Glutamatergic neuron (in vitro differentiated cells): ENCODE measurements at places on chromosomes 7 and 10.

- DNase-seq: no peak
These were observed 70.7 kb downstream of the EBF3 start for GRCh38 chr10:129893104-129894089.

- DNase-seq: no peak
These were observed 46.6 kb downstream of the RSU1 start for GRCh38 chr10:16770670-16771069.

- no peak for DNase-seq
These were observed 287.6 kb upstream of the HGF start for GRCh38 chr7:82057476-82057875.

- no peak for DNase-seq
These were observed 47.2 kb upstream of the NRP1 start for GRCh38 chr10:33381451-33382215.

DNA sequence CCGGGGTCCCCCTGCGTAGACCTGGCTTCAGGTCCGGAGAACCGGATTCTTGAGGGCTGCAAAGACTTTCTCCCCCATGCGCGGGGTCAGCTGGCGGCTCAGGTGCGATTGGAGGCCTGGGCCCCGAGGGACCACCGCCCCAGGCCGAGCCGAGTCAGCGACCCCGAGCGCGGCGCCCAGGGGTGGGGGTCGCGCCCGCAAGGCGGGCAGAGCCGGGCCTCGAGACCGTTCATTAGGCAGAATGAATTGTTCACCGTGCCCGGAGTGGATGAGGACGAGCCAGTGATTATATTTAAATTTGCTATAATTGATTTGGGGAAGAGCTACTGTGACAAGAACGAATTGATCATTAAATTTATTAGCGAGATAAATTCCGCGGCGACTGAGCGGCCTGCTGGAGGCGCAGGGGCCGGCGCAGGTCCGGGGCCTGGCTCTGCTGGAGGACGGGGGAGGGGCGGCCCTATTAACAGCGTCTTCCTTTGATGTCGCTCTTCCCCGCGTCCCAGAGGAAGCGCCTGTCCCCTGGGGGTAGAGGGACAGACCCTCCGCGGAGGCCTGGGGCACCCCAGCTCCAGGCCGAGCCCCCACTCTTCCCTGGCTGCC, 7.5 kb downstream of the MNX1 start:
- DNase-seq: peak; percentile 66

GRCh38 chr7:2527505-2528467, 8.2 kb downstream of the LFNG start:
- DNase-seq: peak; percentile 11

GRCh38 chr7:30708983-30709382, 26.7 kb upstream of the CRHR2 start:
- no peak for DNase-seq

DNA sequence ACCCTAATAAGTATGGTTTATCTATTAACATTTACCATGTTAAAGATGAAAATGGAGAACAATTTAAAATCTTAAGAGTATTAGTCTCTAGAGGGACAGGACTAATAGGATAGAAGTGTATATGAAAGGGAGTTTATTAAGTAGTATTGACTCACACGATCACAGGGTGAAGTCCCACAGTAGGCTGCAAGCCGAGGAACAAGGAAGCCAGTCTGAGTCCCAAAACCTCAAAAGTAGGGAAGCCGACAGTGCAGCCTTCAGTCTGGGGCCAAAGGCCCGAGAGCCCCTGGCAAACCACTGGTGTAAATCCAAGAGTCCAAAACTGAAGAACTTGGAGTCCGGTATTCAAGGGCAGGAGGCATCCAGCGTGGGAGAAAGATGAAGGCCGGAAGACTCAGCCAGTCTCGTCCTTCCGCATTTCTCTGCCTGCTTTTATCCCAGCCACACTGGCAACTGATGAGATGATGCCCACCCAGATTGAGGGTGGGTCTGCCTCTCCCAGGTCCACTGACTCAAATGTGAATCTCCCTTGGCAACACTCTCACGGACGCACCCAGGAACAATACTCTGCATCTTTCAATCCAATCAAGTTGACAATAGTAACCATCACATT, 140.8 kb upstream of the FAM20C start:
- no peak for DNase-seq

DNA sequence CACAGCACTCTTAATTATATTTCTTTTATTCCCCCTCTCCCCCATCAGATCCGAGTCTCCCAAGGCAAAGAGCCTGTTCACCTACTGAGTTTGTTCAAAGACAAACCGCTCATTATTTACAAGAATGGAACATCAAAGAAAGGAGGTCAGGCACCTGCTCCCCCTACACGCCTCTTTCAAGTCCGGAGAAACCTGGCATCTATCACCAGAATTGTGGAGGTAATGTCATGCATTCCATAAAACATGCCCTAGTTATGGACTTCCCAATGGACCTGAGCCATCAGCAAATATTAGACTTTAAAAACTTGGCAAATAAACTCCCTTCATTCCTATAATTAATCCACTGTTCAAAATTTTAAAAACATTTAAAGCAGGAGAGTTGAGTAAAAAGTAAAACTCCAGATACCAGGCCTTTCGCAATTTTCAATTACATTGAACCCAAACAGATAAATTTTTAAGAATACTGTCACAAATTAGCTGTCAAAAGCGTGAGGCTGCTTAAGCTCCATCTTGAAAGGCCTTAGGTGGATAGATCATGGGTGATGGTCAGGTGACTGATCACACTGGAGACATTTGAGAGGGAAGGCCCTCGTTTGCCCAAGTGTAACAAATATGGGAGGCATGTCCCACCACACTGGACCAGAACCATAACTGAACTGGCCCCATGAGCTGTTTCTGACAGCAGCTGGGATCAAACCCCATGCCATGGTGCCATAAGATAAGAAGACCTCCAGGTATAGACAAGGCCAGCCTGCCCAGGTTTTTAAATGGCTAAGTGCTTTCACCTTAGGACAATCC, 46.9 kb upstream of the ARL4A start:
- DNase-seq: no peak

- no peak for DNase-seq
These were observed 33.6 kb upstream of the XRCC2 start for GRCh38 chr7:152709287-152710152.

- no peak for DNase-seq
These were observed 215.5 kb downstream of the THSD7A start for GRCh38 chr7:11616466-11616865.

DNA sequence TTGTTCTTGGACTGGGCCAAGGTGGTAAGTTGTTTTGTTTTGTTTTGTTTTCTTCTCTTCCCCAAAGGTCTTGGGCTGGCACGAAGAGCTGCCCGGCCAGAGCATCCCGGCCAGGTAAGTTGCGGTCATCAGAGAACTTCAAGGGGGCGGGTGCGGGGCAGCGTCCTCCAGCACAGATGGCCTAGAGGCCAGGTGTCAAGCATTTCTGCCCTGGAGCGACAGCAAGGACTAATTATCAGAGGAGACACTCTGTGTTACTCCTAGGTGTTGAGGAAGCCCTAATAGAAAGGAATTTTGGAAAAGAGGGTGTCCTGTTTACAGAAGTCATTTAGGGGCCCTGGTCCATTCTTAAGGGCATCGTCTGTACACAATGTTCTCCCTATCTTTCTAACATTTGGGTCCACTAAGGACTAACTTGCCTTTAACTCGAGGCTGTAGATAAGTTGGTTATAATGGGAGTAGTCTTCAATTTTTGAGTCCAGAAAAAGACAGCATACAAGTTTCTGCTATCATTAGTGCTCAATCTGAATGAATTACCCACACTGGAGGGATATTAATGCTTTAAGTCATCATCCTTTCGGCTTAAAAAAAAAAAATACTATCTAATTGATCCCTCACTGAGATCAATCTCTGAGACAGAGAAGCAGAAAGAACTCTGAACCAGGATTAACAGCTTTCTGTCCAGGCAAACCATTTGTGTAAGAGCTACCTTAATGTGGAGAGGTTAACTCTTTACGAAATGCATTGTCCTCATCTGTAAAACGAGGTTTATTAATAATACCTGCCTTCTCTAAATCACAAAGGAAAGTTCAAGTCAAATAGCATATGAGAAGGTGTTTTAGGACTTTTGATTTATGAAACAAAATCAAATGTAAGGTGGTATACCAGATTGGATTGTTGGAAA, 1.5 kb downstream of the ITGB8 start:
- peak; percentile 49 for DNase-seq

DNA sequence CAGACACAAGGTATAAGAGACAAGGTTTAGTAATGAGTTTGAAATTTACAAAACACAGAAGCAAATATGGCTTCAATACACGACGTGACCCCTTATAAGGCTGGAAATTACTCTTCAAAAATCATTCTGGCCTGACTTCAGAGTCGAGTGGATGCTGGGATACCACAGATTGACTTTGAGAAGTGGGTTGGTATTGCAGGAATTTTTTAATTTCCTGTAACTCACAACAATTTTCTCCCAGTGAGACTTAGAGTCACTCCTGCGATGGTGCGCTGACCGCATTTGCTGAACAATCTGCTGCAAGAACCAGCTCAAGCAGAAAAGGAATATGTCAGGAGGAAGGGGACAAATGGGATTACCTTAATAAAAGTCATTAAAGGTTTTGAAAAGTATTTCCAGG, 132.1 kb downstream of the EMX2 start:
- no peak for DNase-seq

GRCh38 chr7:71312755-71313490, 181.0 kb downstream of the GALNT17 start:
- no peak for DNase-seq

DNA sequence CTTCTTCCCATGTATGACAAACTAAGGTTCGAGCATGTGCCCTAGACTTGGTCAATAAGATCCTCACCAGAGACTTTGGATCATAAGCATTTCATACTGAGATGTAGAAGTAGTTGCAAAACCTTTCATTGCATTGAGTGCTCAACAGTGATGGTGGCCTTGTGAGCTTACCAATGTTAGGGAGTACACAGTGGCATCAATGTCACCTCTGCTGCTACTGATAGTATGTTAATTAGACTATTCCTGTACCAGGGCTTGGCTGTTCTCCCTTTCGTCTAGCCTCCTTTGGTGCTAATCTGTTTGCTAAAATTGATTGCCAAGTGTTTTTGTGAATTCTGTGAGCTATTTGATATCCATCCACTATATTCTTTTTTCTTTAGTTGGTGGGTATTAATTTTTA, 264.5 kb upstream of the SEMA3C start:
- no peak for DNase-seq

DNA sequence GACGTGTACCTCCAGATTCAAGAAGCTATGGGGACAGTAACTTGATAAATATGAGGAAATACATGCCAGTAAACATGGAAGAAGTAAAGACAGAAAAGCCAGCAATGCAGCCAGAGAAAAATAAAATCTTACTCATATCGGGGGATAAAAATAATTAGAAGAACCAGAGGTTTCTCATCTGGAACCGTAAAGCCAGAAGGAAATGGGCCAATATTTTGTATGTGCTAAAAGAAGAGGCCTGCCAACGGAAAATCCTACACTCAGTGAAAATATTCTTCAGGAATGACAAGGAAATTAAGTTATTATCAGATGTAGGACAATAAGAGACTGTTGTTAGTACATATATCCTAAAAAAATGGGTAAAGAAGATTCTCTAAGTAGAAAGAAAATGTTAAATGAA, 401.2 kb downstream of the CDC14C start:
- no peak for DNase-seq

- no peak for DNase-seq
These were observed 27.6 kb downstream of the WDR86 start for GRCh38 chr7:151382079-151382885.

DNA sequence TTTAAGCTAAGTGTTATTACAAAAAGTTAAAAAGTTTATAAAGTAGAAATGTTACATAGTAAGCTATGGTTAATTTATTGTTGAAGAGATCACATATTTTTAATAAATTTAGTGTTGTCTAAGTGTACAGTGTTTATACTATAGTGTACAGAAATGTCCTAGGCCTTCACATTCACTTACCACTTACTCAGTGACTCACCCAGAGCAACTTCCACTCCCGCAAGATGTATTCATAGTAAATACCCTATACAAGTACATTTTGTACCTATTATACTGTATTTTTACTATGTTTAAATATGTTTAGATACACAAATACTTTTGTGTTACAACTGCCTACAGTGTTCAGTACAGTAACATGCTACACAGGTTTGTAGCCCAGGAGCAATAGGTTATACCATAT, 69.2 kb downstream of the DNAJC1 start:
- DNase-seq: no peak

GRCh38 chr7:153286763-153287162, 527.2 kb downstream of the ACTR3B start:
- DNase-seq: no peak

GRCh38 chr7:25752967-25753791, 398.8 kb upstream of the NFE2L3 start:
- peak; percentile 74 for DNase-seq

DNA sequence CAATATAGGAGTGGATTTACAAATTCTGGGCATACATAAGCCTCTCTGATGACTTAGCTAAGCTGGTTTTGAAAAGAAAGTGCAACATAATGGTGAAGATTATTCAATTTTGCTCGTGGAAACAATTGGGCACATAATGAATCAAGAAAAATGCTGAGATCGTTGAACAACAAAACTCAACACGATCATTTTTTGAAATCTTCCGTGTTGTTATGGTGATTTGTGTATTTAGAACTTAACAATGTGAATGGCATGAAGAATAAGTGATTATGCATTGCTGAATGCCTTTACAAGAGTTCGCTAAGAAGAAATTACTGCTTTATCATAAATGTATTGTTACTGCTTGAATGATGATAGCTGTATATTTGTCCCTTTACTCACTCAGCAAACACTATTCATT, 875.0 kb downstream of the CNTNAP2 start:
- DNase-seq: no peak

- no peak for DNase-seq
These were observed 8.1 kb upstream of the FAM107B start for GRCh38 chr10:14782691-14783363.

- DNase-seq: no peak
These were observed 222.4 kb downstream of the RPS24 start for GRCh38 chr10:78255796-78256638.
